ENCODE measurements at places on chromosomes 2 and 18. TPM values are rescaled to one million over a fixed set of nuclear protein-coding genes. Genes with fewer than 3 reads are reported as not detected.

SYT4 gene
- polyA plus RNA-seq = 0.38 TPM

NT5DC4 gene
- 0.83 TPM for polyA plus RNA-seq

DNA sequence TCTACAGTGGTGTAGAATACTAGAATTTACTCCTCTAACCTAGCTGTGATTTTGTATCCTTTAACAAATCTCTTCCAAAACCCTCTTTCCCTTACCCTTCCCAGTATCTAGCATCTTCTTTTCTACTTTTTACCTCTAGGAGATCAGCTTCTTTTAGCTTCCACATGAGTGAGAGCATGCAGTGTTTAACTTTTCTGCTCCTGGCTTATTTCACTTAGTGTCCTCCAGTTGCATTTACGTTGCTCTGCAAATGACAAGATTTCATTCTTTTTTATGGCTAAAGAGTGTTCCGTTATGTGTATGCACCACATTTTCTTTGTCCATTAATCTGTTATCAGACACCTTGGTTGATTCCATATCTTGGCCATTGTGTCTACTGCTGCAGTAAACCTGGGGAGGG is 228.5 kb downstream of the PRKCE start:
- no peak for DNase-seq

DNA sequence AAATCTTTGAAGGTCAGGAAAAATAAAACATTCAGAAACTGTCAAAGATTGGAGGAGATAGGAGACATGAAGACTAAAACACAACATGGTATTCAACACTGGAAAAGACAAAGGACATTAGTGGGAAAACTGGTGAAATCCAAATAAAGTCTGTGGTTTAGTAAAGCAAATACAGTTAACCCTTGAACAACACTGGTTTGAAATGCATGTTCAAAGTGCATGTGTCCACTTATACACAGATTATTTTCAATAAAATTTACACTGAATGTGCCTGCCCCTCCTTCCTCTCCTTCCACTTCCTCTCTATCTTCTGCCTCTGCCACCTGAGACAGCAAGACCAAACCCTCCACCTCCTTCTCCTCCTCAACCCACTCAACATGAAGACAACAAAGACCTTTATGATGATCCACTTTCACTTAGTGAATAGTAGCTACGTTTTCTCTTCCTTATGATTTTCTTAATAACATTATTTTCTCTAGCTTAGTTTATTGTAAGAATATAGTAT is 14.5 kb downstream of the OLA1 start:
- no peak for DNase-seq

- no peak for DNase-seq
These were observed 1948.4 kb upstream of the PIK3C3 start for GRCh38 chr18:40006634-40007033.

GRCh38 chr18:3147935-3148554 is 71.7 kb downstream of the MYOM1 start:
- no peak for DNase-seq

DNA sequence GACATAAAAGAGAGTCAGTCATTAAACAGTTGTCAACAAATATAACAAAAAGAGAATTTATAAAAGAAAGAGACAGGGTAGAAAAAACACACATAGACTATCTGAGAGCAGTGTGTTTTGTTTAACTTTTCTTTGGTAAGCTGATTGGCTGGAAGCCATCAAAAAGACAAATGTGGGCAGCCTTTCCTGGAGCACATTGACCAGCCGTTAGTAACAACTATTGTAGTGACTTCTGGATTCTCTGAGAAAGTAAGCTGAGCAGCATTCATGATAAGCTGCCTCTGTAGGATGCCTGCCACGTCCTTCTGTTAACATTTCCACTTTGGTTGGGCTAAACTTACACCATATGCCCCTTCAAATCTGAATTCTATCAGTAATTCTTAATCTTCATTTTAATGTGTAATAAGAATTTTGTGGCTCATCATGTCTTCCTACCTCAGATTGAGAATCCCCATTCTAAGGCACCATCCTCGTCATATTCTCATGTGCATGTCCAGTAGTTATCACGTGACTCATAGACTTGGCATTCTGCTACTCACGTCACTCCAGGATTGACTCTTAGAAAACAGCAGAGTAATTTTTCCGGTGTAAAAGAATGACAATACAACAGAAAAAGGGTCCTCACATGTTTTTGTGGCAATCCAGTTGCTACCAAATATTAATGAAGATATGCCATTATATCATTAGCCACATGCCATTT is 43.4 kb upstream of the DNAJC10 start:
- no peak for DNase-seq

DNA sequence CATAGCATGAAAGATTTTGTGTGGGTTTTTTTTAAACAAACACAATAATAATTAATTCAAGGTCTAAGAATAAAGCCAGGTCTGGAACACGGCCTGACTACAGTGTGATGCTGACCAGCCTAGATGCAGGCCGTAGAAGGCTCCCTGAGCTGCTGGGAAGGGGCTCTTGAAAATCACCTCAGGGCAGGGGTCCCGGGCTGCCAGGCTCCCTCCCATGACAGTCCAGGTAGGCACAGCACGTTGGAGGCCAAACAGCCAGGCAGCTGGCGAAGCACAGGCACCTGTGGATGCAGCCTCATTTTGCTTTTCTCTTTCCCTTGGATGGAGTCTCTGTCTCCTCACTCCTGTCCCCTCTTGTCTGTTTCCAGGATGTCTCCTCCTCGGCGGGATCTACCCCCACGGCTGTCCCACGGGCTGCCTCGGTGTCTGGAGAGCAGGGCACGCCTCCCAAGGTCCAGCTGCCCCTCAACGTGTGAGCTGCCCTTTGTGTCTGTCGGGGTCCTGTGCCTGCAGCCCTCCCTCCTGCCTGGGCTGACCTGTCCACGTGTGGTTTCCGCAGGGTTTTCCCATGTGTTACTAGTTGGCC is 194.5 kb downstream of the SEPTIN10 start:
- no peak for DNase-seq

- peak; percentile 92 for DNase-seq
These were observed 97.8 kb downstream of the B3GNT2 start for GRCh38 chr2:62293490-62294271.

GRCh38 chr18:55731594-55732042 is 143.6 kb upstream of the TCF4 start:
- no peak for DNase-seq

Data from left kidney (tissue), 8 donors.